BE2C (cell line): ENCODE measurements at places on chromosomes 7 and 10.

DNA sequence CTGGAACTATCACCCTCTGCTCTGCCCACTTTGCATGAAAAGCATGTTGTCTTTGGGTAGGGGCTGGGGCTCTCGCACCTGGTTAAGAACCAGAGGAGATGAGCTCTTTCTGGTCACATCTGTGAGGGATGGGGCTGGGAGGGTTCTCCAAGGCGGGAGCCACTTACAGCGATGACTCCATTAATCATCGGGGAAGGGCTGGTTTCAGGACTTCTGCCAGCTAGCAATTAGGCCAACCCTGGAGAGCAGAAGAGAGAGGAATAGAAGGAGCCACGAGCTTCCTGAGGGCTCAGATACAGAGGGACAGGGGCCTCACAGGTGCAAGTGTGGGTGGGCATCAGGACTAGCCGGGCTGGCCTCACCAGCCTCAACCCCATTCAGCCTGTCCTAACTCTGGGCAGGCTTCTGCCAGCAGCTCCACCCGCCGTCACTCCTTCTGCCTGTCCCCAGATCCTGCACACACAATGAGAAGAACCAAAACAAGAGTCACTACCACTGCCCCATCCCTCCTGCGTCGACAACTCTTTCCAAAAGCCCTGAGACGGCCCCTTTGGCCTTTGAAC, 8.4 kb downstream of the AQP1 start:
- DNase-seq, result peak; percentile 5

GRCh38 chr10:67550838-67551402, 145.1 kb downstream of the CTNNA3 start:
- DNase-seq, result no peak

DNA sequence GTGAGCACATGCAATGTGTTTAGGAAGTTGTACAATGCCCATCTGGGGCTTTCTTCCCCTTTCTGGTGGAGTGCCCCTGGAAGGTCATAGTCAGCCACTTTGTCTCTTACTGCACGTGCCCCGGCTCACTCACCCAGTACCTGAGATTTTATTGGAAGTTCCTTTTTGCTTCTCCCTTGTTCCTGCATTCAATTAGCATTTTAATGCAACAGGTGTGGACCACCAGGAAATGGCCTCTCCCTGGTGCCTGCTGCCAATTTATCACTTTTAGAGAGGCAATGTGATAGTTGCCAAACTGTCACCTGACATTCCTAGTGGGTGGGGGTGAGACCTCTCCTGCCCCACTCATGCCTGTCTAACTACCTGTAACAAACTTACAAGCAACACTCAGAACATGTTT, 293.4 kb upstream of the DKK1 start:
- no peak for DNase-seq

- no peak for DNase-seq
Observed at GRCh38 chr7:127953423-127954356, 77.5 kb downstream of the LRRC4 start.

DNA sequence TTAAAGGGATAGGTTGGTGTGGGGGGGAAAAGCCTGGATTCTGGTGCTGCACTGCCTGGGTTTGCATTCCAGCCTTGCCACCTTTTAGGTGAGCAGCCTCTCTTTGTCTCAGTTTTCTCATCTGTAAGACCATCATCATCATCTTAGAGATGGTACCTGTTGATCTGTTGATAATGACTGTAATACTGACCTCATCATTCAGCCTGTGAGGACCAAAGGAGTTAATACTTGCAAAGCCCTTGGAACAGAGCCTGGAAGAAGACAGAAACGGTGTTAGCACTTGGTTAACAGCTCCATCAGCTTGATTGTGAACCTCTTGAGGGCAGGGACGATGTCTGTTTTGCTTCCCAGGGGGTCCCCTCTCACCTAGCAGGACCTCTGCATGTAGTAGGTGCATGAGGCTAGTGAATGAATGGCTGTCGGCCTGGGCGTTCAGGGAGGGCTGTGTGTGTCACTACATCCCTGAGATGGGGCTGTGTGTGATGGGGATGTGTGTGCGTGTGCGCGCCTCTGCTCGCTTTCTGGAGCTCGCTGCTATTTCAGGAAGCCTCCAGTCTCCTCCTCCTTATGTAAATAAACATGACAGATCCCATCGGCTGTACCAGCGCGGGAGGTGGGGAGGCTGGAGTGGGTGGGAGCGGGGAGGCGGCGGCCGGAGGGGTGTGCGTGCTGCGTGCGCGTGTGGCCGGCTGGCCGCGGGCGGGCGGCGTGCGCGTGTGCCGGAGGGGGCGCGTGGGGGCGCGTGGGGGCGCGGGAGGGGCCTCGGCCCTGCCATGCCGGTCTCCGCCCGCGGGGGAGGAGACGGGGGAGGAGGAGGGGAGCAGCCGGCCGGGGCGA, 61.2 kb downstream of the NEURL1 start:
- peak; percentile 86 for DNase-seq

GRCh38 chr7:3825491-3825890, 524.4 kb downstream of the SDK1 start:
- no peak for DNase-seq

GRCh38 chr10:35392482-35393228, 56.3 kb downstream of the CCNY start:
- no peak for DNase-seq

DNA sequence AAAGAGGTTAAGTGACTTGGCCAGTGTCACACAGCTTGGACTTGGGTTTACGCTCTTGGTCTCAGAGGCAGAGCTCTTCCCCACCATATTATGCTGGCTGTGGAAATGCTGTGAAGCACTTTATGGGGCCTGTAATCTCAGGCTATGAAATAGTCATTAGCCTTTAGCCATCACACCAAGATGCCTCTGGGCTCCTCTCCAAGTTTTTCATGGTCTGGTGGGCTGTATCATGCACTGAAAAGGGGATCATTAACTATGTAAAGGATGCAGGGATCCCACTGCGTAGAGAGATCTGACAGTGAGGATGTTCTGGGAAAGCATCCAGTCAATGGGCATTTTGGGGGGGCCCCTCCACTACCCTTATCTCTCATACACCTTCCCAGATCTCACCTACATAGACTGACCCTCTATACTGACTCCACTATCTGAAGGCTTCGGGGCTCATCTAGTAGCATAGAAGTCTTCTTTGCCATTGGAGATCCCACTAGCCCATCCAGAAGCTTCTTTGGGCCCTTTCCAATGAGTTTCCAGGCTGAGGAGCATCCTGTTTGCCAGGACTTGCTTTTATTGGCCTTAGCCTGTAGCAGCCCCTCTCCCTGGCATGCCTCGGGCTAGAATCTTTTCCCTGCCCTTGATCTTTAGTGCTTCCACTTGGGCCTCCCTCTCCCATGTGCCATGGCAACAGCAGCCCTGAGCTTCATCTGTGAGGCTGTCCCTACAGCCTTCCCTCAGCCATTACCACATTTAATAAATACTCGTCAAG, 19.6 kb downstream of the FRMPD2 start:
- DNase-seq, result no peak

DNA sequence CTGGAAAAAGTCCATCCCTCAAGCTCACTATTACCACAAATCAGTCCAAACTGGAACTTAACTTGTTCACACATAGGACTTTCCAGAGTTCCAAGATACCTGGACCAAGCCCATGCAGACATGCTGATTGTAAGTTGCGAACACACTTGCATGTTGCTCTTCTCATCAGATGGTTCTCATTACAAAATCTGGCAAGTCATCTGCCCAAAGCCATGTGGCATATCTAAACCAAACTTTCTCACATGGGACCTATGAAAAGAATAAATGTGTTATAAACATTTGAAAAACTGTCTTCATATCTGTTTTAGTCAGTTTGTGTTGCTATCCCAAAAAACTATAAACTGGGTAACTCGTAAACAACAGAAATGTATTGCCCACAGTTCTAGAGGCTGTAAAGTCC, 58.8 kb upstream of the MKLN1 start:
- DNase-seq, result no peak

- DNase-seq, result peak; percentile 35
Observed at GRCh38 chr7:13466874-13467547, 522.5 kb downstream of the ETV1 start.

- no peak for DNase-seq
Observed at GRCh38 chr7:51220226-51220625, 96.4 kb downstream of the COBL start.

DNA sequence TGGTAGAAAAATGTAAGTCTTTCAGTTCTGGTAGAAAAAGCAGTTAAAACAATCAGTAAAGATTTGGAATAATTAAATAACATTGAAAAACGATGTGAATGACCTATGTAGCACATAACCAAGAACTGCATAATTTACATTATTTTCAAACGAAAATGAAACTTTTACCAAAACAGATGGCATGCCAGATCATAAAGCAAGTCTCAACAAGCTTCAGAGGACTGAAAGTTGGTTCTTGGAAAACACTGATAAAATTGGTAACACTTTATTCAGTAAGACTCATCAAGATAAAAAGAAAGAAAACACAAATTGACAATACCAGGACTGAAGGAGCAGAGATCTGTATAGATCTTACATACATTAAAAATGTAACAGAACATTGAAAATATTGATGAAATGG, 92.8 kb downstream of the VIPR2 start:
- no peak for DNase-seq

GRCh38 chr10:20956843-20957242, 59.7 kb upstream of the NEBL start:
- peak; percentile 22 for DNase-seq

DNA sequence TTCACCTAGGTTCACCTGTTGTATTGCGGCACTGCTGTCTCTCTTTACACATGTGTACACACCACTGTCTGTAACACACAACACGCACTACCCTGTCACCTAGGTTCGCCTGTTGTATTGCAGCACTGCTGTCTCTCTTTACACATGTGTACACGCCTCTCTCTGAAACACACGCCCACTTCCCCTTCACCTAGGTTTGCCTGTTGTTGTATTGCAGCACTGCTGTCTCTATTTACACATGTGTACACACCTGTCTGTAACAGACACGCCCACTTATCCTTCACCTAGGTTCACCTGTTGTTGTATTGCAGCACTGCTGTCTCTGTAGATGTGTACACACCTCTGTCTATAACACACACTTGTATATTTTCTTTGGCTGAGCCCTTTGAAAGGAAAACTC, 51.5 kb downstream of the WDR37 start:
- DNase-seq, result no peak

GRCh38 chr7:2180081-2180480, 52.7 kb downstream of the MAD1L1 start:
- no peak for DNase-seq

- DNase-seq, result no peak
Observed at GRCh38 chr7:144019457-144019856, 19.3 kb downstream of the OR6B1 start.

- DNase-seq, result peak; percentile 7
Observed at GRCh38 chr7:151135866-151136843, 31.3 kb downstream of the GBX1 start.

DNA sequence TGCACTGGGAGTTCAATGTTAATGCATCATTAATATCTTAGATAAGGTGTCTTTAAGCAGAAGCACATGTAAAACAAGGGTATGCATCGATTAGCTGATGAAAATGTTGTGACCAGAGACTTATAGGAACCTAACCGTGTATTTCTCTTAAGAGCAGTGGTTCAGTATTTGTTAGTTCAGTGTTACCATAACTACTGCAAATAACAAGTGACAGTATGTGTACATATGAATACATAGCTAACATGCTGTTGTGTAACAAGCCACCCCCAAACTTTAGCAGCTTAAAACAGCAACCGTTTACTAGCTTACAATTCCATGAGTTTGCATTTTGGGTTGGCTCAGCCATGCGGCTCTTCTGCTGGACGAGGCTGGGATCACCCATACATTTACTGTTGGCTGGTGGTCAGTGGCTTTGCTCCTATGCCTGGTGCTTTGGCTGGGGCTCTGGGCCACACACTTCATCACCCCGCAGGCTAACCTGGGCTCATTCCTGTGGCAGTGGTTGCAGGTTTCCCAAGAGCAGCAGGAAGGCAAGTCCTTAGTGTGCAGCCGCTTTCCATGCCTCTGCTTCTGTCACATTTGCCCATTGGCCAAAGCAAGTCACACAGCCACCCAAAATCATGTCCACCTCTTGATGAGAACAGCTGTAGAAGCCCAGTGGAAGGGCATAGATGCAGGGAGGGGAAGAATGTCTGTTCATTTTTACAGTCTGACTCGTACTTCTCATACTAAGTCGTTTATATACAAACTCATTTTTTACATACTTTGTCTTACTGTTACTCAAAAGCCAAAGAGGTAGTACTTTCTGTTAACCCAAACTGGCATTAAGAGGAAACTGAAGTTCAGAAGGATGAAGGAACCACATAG, 103.3 kb upstream of the GATA3 start:
- no peak for DNase-seq

DNA sequence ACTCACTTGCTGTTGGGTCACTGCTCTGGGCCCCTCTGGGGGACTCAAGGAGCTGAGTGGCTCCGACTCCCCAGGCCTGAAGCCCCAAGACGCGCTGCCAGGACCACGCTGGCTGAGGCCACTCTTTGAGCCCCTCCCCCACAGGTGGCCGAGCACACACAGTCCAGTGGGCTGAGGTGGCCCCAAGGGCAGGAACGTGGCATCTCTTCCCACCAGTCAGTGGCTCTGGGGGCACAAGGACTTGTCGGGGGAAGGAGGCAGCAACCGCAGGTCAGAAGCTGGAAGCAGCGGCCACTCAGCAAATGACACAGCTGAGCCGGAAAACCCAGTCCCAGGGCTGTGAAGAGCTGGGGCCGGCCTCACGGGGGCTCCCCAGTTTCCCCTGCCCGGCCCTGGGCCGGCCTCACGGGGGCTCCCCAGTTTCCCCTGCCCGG, 24.1 kb downstream of the GRIFIN start:
- DNase-seq, result peak; percentile 26

DNA sequence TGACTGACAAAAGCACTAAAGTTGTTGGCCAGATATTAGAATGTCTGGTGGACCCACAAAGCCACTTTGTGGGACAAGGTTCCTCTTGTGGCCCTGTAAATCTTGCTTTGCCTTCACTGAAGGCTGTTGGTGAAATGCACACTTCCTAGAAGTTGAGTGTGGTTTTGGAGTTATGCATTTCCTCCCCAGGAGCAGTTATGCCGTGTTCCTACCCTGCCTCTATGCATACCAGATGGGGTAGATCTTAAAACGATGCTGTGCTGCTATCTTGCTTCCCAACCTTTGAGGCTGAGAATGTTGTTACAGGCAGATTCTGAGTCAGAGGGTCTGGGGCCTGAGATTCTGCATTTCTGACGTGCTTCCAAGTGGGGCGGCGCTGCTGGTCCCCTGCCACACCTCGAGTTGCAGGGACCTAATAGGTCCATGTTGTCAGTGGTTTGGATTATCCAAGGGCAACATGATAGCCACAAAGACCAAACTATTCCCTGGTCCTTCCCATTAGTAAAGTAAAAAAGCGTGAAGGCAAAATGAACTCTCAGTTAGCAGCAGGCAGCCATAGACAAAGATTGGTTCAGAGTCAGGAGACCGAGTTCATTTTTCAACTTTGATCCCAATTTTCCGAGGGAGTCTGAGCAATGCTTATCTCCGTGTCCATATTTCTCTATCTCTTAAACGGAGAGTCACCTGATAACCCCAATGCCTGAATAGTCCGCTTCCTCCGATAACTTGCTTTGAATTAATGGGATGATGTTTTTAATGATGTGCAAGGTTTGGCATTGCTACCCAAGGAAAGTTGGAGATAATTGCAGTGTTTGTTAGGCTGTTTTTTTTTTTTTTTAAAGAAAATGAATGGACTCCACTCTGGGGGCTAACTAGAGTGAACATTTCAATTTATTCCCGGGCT, 55.8 kb downstream of the CDHR3 start:
- DNase-seq, result no peak
